Fibroblast of upper back skin (primary cell): ENCODE measurements at places on chromosomes 1 and 21.

- DNase-seq: no peak
Observed at GRCh38 chr1:214402613-214403083, 121.7 kb downstream of the SMYD2 start.

GRCh38 chr1:91851130-91852010, 34.6 kb downstream of the TGFBR3 start:
- peak; percentile 86 for DNase-seq

DNA sequence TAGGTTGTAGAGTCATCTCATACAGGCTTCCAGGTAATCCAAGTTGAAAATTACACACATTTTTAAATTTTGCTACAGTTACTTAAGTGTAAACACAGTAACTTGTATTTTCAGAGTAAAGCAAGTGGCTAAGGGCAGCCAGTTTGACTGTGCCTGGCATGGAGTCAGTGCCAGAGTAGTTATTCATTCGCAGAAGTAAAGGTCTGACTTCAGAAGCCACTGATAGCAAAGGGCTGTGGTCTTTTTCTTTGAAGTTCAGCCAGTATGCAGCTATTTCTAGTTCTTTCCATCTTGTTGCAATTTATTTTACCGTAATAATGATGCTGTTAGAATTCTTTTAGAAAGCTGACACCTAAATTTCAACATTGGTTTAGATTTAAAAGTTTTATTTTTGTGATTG, 9.4 kb downstream of the TMEM50A start:
- no peak for DNase-seq

- DNase-seq: no peak
Observed at GRCh38 chr1:12372180-12372579, 142.3 kb downstream of the VPS13D start.

DNA sequence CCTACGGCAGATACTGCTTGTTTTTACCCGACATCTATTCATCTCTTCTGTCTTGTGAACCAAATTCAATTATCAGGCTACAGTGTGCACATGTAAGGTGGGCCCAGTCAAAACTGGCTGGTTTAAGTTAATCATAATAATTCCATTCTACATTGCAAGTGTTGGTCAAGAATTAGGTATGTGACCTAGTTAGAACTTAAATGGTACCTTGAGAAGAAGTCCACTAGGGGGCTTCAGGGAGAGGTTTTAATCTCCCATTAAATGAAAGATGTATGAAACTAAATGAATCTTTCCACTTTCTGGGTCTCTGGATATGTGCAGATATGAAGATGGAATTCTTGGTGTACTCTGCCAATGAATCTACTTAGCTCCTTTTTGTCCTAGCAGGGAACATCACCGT, 187.1 kb downstream of the CDC42BPA start:
- peak; percentile 62 for DNase-seq

DNA sequence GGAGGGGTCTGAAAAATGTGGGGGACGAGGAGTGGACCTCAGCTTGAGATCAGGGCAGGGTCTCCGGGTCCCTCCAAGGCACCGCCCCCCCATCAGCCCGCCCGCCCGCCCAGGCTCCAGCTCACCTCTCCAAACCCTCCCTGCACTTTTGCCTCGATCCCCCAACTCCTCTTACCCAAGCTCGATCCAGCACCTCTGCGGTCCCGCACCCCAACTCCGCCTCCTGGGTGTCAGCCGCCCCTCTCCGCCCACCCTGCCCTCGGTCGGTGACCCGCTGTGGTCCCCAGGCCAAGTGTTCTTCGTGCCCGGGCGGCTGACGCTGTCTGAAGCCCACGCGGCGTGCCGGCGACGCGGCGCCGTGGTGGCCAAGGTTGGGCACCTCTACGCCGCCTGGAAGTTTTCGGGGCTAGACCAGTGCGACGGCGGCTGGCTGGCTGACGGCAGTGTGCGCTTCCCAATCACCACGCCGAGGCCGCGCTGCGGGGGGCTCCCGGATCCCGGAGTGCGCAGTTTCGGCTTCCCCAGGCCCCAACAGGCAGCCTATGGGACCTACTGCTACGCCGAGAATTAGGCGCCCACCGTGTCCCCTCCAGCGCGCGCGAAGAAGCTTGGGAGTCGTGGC, 5.7 kb downstream of the HAPLN2 start:
- no peak for DNase-seq

DNA sequence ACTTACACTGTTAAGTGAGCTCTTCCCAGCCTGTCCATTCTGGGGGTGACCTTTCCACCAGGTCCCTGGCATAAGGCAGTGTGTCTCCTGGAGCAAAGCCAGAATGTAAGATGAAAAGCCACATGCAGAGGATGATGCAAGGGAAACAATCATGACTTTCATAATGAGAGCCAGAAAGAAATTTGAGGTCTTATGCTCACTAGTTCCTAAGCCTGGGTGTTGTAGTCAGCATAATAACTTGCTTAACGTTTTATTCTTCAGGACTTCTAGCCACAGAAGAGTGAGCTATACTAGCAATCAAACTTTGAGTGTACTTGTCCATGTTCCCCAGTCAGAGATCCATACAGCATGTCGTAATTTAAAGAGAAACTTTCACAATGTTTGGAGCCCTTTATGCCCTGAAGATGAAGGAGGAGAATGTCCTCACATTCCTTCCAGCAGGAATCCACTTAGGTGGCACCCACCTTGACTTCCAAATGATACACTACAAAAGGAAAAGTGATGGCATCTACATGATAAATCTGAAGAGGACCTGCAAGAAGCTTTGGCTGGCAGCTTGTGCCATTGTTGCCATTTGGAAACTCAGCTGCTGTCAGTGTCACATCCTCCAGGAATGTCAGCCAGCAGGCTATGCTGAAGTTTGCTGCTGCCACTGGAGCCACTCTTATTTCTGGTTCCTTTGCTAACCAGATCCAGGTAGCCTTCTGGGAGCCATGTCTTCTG, 60.5 kb upstream of the FOXD3 start:
- DNase-seq: peak; percentile 1

- DNase-seq: no peak
Observed at GRCh38 chr1:28812669-28813468, 899 bp downstream of the OPRD1 start.

- no peak for DNase-seq
Observed at GRCh38 chr1:175225805-175226129, 33.2 kb upstream of the KIAA0040 start.
